ENCODE measurements at places on chromosomes 1 and 21.

DNA sequence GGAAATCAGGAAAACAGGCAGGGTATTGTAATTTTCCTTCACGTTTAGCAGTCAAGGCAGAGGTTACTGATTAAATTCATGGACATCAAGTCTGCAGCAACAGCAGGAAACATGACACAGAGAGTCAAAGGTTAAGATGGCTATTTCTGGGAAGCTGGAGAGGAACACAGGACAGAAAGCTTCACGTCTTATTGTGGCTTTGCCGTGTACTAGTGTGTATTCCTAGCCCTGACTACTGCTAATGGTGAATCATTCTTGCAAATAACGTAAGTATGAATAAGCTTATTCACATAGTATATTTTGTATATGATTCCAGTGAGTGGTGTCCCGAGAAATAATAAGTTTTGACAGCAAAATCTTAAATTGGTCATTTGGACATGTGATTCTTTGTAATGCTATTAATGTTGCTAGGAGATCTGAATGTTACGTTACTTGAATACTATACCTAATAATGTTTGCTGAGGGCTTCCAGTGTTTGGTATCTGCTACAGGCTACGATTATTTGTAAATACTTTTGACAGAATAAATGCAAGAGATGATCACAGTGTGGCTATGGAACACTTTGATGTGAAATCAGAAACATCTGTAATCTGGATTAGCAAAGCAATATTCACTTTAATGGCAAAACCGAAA lies 77.4 kb downstream of the DISP1 start:
- no peak for DNase-seq

GRCh38 chr1:174165471-174166137 lies 6.3 kb downstream of the RABGAP1L start:
- no peak for DNase-seq

- peak; percentile 98 for DNase-seq
These were observed 493 bp upstream of the MAP3K21 start for GRCh38 chr1:233326811-233327650.

DNA sequence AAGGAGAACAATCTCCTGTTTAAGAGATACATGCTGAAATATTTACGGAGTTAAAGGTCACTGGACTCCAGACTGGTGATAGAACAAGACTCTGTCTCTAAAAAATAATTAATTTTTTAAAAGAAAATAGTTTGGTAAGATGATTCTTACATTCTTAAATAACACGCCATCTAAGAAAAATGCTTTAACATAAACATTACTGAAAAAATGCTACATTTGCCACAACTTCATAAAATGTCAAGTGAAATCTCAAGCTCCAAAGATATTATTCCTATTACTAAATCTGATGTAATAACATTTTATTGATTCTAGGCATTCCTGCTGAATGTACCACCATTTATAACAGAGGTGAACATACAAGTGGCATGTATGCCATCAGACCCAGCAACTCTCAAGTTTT lies 4.1 kb downstream of the ANGPTL3 start:
- DNase-seq = no peak

GRCh38 chr1:89596698-89597097 lies 36.2 kb upstream of the LRRC8C start:
- DNase-seq = no peak

GRCh38 chr21:37489553-37489952 lies 123.0 kb downstream of the DYRK1A start:
- DNase-seq = no peak

- DNase-seq = peak; percentile 68
These were observed 5.1 kb upstream of the MYBPH start for GRCh38 chr1:203180611-203181330.

DNA sequence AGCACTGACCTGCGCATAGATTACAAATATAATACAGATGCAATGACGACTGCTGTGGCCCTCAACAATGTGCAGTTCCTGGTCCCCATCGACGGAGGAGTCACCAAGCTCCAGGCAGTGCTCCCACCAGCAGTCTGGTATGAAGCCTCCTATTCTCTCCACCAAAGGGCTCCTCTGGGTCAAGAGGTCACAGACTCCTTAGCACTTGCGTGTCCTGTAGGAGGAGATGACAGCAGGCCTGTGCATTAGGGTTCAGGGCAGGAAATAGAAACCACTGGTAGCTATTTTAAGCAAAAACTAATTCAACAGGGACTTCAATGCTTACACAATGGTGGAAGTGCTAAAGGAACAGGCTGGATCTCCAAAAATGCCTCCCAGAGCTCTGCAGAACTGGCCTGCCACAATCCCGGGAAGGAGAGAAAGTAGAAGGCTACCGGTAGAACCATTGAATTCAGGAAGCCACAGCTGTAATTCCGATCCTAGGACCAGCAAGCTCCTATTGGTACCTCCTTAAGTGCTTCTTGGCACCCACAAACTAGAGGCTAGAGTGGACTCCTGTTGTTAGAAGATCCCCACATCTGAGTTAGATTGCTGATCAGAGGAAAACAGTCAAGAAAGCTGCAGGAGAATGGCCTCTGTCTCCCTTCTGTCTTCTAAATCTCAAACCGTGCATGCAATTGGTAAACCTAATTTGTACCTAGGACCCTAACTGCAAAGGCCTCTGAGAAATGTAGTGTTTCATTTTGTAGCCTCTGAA lies 12.7 kb upstream of the DYNLT5 start:
- DNase-seq = peak; percentile 41

GRCh38 chr1:227794817-227795192 lies 20.7 kb upstream of the PRSS38 start:
- DNase-seq = no peak

- DNase-seq = no peak
These were observed 61.2 kb upstream of the ARHGEF16 start for GRCh38 chr1:3393024-3393986.

GRCh38 chr1:240843798-240844197 lies 231.8 kb upstream of the GREM2 start:
- no peak for DNase-seq

GRCh38 chr1:95321531-95321930 lies 87.5 kb downstream of the RWDD3 start:
- DNase-seq = no peak

GRCh38 chr1:231926340-231926739 lies 299.8 kb downstream of the DISC1 start:
- DNase-seq = no peak

- peak; percentile 41 for DNase-seq
These were observed 238.3 kb downstream of the PAPPA2 start for GRCh38 chr1:176701151-176701866.

All from MM.1S (cell line).